ENCODE measurements at places on chromosomes 1 and 21.

- no peak for DNase-seq
Measured at GRCh38 chr1:223189903-223190724, 47.1 kb upstream of the TLR5 start.

GRCh38 chr1:116310180-116310579 is 62.9 kb upstream of the ATP1A1 start:
- DNase-seq, result no peak

DNA sequence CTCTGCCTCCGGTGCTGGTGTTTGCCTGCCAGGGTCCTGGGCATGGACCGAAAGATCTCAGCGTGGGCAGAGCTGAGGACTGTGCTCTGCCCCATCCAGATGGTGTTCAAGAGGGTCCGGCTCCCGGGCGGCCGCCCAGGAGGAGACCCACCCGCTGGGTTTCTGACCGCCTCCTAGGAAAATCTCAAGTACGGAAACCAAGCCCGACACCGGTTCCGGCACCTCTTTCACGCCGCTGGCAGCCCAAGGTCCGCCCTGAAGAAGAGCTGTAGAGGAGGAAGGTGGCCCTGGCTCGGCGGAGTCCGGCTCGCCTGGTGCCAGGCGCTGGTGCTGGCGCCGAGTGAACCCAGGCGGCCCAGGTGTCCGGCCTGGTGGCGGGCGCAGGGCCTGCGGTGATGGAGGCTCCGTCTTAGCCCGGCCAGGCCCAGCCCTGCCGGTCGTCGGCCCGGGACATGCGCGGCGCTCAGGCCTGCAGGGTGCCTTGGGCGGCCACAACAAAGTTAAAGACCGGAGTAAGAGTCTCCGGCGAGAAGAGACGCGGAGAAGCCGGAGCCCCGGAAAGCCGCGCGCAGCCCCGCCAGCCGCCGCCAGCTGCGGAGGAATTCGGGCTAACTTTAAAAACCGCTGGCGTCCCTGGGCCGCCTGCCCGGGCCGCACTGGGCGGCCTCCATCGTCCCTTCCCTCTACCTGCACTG is 1.5 kb downstream of the GRIK3 start:
- DNase-seq, result no peak

GRCh38 chr1:171769754-171770153 is 11.7 kb upstream of the METTL13 start:
- no peak for DNase-seq

- no peak for DNase-seq
Measured at GRCh38 chr21:44612029-44612486, at the start of gene KRTAP10-8. Gene KRTAP10-8, plus strand, starts transcription at chr21:44612079. Its CDS starts 22 bp downstream, at chr21:44612101.

DNA sequence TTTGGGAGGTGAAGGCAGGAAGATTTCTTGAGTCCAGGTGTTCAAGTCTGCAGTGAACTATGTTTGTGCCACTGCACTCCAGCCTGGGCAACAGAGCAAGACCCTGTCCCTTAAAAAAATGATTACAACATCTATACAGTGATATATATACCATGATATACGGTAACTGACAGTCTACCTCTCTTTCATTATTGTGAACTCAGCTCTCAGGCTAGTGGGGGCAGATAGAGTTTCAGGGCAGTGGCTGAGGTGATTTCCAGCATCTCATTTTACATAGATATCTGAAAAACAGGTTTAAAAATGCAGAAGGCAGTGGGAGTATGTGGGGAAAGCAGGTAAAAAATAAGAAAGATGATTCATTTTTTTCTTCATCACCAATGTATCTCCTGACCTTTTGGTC is 8.1 kb upstream of the NTNG1 start:
- no peak for DNase-seq

- no peak for DNase-seq
Measured at GRCh38 chr1:201409440-201409839, 10.3 kb upstream of the LAD1 start.

DNA sequence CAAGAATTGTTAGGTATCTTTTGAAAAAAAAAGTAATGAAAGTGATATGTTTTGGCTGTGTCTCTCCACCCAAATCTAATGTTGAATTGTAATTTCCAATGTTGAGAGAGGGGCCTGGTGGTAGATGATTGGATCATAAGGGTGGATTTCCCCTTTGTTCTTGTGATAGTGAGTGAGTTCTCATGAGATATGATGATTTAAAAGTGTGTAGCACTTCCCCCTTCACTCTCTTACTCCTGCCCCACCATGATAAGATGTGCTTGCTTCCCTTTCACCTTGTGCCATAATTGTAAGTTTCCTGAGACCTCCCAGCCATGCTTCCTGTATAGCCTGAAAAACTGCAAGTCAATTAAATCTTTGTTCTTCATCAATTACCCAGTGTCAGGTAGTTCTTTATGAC is 70.7 kb downstream of the XCL2 start:
- no peak for DNase-seq

- no peak for DNase-seq
Measured at GRCh38 chr1:164840936-164841335, 282.0 kb downstream of the PBX1 start.

GRCh38 chr1:214920337-214920736 is 162.2 kb upstream of the KCNK2 start:
- no peak for DNase-seq

DNA sequence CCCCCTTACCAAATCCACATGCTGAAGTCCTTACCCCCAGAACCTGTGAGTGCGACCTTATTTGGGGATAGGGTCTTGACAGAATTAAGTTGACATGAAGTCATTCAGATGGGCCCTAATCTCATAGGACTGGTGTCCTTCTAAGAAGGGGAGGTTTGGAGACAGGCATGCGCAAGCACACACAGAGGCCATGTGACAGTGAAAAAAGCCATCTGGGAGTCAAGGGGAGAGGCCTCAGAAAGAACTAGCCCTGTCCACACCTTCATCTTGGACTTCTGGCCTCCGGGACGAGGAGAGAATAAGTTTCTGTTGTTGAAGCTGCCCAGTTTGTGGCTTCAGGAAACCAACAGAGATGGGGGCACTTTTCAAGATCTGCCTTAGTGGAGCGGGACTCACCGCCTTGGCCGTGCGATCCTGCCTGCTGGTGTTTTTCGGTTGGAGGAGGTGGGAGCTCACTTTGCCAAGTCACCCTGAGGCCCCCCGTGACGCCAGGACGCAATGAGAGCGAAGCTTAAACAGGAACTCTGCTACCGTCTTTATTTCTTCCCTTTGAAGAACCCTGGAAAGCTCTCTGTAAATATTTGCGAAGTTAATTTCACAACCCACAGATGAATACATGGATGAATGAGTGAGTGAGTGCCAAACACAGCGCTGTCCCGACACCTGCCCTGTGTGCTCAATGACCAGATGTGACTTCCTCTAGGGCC is 42.5 kb upstream of the C1orf174 start:
- DNase-seq, result no peak

- DNase-seq, result no peak
Measured at GRCh38 chr1:243705585-243705984, 144.5 kb downstream of the AKT3 start.

DNA sequence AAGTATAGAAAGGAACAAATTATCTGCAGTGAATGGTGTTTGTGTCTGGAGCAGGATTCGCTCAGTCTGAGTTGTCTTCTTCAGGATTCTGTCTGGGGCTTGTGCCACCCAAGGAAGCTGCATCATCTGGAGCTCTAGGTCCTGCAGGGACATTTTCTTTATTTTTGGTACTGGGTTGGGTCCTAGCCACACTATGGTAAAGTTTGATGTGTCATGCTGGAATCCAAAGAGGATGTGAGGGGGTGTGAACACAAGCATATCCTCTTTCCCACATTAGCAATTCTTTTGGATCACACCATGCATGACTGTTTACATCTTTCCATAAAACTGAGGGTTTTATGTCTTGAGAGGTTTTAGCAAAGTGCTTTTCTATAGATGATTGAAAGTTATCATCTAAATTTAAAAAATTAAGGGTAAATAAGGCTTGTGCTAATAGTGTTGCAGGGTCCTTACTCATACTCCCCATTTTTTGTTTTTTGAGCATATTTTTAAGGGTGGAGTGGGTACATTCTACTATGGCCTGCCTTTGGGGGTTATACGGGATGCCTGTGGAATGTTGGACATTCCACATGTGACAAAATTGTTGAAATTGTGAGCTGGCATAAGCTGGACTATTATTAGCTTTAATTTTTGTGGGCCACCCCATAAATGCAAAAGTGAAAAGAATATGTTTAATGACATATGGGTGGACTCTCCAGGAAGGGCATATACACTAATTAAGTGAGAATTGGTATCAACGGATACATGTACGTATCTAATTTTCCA is 152.0 kb upstream of the HMCN1 start:
- no peak for DNase-seq

- DNase-seq, result no peak
Measured at GRCh38 chr21:45467221-45467779, 62.3 kb downstream of the COL18A1 start.

- no peak for DNase-seq
Measured at GRCh38 chr1:68255301-68255700, 23.0 kb upstream of the WLS start.

DNA sequence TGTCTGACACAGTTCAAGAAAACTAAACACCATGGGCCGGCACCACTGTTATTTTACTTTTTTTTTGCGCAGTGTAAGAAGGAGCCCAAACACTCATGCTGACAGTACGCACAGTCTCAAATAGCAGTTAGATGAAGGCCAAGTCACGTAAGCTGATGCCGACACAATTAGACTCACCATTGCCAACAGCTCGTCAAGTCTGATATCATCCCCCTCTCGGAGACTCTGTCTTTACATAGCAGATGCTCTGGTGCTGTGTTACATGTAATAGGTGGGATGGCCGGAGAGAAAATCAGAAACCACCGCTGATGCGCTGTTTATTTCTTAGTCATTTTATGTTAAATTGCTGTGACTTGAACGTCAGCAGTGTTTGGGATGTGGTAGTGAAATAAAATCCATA is 49.3 kb downstream of the TGFB2 start:
- DNase-seq, result no peak

- DNase-seq, result no peak
Measured at GRCh38 chr21:38384238-38384560, 114.1 kb downstream of the ERG start.

GRCh38 chr1:96424877-96425276 is 296.7 kb upstream of the PTBP2 start:
- no peak for DNase-seq

DNA sequence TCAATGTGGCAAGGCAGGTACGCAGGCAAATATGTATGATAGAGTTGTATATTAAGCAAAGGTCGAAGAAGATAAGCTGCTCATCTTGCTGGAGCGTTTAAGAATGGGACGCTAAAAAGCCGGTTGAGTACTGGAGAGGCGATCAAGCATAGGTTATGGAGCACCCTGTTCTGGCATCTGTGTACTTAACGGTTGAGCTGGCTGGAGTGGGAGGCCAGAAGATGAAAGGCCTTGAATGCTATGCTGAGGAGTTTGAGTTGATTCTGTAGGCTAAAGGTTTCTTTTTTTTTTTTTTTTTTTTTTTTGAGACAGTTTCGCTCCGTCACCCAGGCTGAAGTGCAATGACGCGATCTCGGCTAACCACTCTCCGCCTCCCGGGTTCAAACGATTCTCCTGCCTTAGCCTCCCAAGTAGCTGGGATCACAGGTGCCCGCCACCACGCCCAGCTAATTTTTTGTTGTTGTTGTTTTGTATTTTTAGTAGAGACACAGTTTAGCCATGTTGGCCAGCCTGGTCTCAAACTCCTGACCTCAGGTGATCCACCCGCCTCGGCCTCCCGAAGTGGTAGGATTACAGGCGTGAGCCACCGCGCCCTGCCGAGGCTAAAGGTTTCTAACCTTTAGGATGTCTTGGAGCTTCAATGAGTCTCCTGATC is 850 bp upstream of the KHDC4 start:
- no peak for DNase-seq

GRCh38 chr1:205668951-205669340 is 11.4 kb downstream of the SLC45A3 start:
- no peak for DNase-seq

GRCh38 chr1:51240084-51240483 is 4.0 kb downstream of the RNF11 start:
- no peak for DNase-seq

DNA sequence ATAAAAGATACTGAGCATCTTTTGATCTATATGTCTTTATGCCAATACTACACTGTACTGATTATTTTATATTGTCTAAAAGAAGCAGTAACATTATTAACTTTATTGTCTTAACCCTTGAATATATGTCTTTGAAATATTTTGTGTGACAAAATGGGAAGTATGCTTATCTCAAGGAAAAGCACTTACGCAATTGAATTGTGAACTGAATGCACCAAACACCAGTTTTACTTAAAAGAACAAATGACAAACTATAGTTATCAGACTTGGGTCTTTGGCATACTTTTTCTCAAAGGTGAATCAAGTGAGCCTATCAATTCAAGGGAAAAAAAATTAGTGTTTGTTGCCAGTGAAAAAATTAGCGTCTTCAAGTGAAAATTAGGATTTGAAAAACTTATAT is 9.2 kb upstream of the SLC6A9 start:
- no peak for DNase-seq

- no peak for DNase-seq
Measured at GRCh38 chr1:155961937-155962336, 16.4 kb downstream of the ARHGEF2 start.

DNA sequence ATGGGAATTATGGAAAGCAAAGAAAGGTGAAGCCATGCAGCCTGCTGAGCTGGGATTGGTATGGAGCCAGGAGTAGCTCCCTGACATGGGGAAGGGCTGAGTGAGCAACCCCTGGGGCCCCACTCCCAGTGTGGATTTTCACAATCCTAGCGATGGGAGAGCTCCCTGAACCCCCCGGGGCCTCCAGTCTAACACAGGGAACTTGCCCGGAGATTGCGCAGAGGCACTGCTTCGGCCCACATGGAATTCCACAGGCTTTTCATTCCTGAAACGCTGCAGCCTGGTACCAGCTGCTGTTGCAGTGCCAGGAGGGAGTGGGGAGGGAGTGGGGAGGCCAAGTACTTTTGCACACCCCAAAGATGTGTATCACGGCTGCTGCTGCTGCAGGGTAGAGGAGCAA is 110.4 kb upstream of the C21orf91 start:
- peak; percentile 71 for DNase-seq

- no peak for DNase-seq
Measured at GRCh38 chr21:45769294-45769693, 125.8 kb downstream of the PCBP3 start.

GRCh38 chr1:155184835-155185782 is 11.5 kb downstream of the TRIM46 start:
- peak; percentile 69 for DNase-seq

- DNase-seq, result no peak
Measured at GRCh38 chr21:17577701-17578100, 35.0 kb downstream of the BTG3 start.
